ENCODE measurements at places on chromosomes 4 and X.
A peak's percentile ranks its signal among the peaks of the same experiment; 100 is the strongest.

DNA sequence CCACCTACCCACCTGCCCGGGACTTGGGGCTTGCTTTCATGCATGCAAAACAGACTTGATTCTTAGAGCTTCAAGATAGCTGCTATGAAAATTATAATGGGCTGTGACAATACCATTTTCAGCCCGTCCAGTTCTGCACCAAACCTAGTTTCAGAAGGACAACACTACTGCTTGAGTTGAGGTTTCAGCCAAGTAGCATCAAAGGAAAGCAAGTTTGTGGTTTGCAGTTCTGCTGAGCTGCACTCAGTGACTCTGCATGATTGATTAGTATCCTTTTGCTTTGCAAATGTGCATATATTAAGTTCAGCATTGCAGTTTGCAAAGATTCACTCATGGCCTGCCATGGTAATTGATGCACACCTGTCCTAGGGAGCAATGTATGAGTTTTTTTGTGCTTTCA lies 442.7 kb downstream of the RPA4 start:
- no peak for DNase-seq

- no peak for DNase-seq
Observed at GRCh38 chr4:15488658-15489470, 19.2 kb downstream of the CC2D2A start.

GRCh38 chr4:174483792-174484191 lies 38.5 kb downstream of the HPGD start:
- DNase-seq: no peak

DNA sequence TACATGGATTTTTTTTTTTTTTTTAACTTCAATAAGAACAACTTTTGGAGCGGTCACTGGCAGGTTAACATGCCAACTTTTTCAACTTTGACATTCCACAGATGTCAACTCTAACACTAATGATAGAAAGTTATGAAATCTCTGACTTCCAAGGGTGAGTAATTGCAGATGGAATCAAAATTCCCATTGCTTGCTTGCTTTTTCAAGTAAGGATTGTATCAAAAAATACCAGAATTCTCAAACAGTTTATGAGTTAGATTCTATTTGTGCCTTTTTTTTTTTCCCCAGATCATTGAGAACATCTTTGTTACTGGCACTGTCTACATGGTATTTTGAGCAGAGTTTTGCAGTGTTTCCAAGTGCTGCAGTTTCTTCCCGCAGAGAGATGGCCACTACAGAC lies 50.3 kb upstream of the OTUD4 start:
- no peak for DNase-seq

GRCh38 chr4:184885602-184886001 lies 59.8 kb upstream of the ACSL1 start:
- DNase-seq: no peak

GRCh38 chr4:86603311-86603885 lies 9.3 kb downstream of the PTPN13 start:
- no peak for DNase-seq

DNA sequence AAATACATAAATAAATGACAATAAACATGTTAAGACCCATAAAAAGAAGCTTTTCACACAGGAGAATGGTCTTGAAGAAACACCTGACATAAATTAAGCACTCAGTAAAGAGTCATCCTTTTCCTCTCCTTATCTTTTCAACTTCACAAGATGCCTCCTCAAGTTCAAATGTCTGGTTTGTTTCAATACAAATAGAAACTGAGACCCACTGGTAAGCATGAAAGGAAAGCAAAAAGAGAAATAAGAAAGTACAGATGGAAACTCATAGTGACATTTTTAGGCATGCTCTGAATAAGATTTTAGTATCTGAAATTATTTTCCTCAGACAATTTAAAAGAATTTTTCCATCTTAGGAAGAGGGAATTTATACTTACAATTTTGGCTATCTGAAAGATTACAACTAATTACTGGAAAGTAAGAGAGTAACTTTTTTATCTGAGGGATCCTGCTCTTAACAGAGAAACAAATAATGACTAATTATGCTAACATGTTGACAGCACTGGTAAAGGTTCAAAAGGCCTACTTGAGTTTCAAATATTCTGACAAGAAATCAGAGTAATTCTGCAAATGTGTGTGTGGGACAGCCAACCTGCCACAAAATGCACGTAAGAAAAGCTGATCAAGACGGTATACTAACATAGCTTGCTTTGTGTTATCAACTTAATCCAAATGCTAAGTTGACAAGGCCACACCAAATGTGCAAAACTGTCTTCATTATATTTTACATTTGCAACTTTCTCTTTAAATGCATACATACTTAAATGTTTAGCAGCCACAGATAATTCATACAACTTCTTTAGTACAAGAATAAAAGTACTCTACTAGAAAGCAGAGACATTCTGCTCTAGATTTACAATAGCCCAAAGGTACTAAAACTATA lies 113.0 kb downstream of the IQCM start:
- no peak for DNase-seq

DNA sequence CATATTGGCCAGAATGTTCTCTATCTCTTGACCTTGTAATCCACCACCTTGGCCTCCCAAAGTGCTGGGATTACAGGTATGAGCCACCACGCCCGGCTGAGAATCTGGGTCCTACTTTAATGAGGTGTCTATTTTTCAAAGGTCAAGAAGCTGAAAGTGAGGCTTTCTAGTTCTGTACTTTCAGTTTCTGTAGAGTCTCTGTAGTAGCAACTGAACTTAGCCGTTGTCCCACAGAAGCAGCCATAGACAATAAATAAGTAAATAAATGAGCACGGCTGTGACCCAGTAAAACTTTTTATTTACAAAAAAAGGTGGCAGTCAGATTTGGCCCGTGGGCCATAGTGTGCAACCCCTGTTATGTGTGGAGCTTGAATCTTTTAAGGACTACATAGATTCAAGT lies 92.0 kb downstream of the FNIP2 start:
- no peak for DNase-seq

- no peak for DNase-seq
Observed at GRCh38 chr4:155489271-155489670, 112.5 kb upstream of the MAP9 start.

DNA sequence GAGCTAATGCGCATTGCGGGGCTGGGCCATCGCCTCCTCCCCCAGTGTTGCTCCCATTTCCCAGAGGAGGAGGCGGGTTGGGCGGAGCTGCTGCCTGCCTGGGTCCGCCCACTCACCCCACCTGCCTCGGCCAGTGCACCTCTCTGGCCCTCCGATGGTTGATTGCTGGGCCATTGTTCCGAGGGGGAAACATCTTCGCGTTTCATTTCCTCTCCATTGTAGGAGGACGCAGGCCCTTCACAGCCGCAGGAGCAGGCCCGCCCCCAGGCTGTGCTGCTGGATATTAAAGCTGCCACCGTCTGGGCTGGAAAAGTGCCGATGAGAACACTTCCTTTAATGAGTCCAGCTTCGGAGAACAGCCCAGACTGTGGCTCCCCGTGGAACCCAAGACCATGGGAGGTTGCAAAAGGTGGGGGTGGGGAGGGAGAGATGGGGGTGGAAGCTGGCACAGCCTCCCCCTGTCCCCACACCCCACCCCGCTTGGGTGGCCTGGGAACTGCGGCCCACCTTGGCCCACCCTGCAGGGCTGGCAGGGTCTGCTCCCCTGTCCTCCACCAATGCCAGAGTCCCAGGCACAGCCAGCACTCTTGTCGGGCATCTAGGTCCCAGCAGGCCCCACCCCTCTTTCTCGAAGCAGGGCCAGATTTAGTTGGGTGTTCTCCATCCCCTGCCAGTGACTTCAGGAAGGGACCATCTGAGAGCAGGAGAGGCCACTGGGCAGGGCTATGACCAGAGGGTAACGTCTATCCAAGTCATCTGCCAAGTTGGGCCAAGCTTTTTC lies 96.6 kb downstream of the ADRA2C start:
- no peak for DNase-seq

GRCh38 chr4:186932196-186932595 lies 208.5 kb upstream of the FAT1 start:
- DNase-seq: no peak

DNA sequence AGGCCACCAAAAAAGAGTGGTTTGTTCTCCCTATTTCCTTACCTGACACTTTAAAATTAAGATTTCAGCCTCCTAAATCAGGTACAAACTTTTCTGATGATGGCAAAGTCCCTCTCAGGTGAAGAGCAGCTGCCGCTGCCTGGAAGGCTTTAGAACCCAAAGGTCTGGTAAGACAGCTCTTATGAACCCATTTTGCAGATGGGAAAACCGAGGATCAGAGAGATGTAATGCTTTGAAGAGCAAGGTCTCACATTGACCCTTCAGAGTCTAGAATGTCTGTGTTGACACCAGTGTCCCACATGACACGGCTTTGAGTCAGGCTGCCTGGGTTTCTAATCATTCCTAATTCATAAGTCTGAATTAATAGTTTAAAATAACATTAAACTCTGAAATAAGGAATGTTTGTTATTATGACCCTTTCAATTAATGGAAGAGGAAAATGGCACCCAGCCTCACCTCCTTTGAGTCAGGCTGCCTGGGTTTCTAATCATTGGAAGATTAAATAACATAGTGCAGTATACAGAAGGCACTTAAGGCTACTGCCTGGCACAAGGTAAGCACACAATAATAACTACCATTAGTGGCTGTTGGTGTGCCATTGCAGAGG lies 27.9 kb upstream of the KIAA0232 start:
- no peak for DNase-seq

- DNase-seq: no peak
Observed at GRCh38 chr4:144948421-144948820, 149.6 kb downstream of the ANAPC10 start.

- DNase-seq: no peak
Observed at GRCh38 chrX:1147611-1148515, 64.6 kb downstream of the CRLF2 start.

DNA sequence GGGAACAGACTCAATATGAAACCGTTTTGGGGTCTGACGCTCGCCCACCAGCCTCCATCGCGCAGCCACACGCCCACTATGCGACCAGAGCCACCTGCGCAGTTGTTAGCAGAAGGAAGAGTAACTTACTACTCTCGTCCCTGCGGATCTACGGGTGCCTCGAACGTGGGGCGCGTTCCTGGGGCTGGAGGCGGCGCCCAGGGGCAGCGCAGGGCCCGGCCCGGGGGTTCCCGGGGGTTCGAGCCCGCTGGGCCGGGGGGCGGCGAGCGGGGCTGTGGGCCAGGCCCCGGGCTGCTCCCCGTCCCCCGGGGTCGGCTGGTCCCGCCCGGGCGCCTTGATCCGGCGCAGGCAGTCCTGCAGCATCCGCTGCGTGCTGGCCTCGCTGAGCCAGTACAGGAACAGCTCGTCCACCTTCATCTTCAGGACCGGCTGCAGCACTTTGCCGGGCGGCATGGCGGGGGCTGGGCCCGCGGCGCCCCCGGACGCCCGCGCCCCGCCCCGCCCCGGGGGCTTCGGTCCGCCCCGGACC lies 404 bp downstream of the PPP2R3B start:
- no peak for DNase-seq

- DNase-seq: peak; percentile 46
Observed at GRCh38 chrX:154436374-154436982, 476 bp upstream of the GDI1 start.

- DNase-seq: no peak
Observed at GRCh38 chrX:74940414-74940813, 15.2 kb upstream of the NEXMIF start.

GRCh38 chr4:78781924-78782323 lies 5.8 kb downstream of the BMP2K start:
- no peak for DNase-seq

- no peak for DNase-seq
Observed at GRCh38 chrX:44225667-44226066, 117.8 kb downstream of the EFHC2 start.

DNA sequence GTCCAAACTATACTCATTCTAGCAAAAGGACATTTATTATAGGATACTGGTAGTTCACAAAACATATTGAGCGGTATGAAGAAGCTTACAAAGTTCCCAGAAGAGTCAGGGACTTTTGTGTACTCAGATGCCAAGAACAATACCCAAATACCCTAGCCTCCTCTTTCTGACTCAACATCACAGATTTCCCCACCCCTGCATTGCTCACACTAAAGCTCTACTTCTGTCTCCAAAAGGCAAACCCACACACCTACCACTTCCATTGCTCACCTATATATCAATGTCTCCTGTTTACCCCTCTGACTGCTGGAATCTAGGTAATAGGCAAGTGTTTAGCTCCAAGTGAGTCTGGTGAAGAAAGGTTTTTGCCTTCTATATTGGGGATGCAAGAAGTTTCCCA lies 100.7 kb upstream of the HCCS start:
- DNase-seq: no peak

- DNase-seq: no peak
Observed at GRCh38 chrX:10106806-10107205, 50.0 kb upstream of the CLCN4 start.

DNA sequence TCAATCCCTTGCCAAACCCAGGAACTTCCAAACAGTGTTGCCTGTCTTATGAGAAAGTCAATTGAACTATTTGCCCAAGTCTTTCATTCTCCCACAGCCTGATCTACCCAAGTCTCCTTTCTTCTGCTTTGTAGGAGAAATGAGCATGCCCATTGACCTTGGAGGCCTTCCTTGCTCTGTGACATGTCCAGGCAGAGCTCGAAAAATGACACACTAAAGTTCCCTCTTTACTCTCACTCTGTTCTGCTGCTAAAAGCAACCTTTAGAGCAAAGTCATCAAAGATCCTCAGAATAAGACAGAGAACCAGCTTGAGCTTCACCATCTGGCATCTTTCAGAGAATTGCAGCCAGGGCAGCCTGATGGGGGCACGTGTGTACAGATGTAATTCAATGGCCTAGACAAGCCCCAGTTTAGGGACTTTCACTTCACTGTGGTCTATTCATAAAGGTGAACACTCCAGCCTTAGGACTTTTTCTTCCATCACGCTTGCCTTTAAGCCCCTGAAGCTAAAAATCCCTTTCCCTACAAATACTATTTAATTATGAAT lies 136.4 kb downstream of the AMELX start:
- no peak for DNase-seq

- no peak for DNase-seq
Observed at GRCh38 chr4:157600583-157600982, 380.1 kb downstream of the GRIA2 start.

DNA sequence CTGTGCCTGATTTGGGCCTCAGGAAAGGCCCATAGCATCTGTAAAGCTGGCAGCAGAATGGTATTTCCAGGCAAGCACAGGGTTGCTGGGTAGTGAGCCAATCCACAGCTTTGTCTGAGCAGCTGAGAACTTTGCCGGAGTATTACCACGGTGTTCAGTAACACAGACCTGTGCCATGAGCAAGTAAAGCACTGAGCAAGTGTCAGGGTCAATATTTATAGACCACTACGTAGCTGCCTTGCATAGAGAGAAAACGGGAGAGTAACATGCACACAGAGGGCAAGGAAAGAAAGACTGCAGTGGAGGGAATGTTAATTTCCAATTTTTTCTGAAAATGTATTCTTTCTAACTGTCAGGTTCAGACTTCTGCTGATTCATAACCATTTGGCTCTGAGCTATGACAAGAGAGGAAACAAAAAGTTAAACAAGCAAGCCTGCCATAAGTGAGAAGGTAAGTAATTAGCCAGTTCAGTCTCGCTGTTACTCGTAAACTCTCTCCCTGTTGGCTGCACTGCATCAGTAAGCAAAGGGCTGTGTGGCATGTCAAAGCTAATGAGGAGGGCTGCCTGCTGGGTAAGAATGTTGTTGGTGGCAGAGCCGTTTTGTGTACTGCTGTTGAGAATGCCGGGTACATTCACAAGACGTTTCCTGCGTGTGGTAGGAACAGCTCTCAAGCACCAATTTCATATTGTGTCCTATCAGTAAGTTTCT lies 238.1 kb downstream of the BMPR1B start:
- no peak for DNase-seq

- DNase-seq: no peak
Observed at GRCh38 chr4:70603856-70604255, 11.8 kb downstream of the AMBN start.

All from effector memory CD4-positive, alpha-beta T cell (primary cell).